ENCODE measurements at places on chromosomes 16 and 17. TPM values are rescaled to one million over a fixed set of nuclear protein-coding genes. Genes with fewer than 3 reads are reported as not detected.

DNA sequence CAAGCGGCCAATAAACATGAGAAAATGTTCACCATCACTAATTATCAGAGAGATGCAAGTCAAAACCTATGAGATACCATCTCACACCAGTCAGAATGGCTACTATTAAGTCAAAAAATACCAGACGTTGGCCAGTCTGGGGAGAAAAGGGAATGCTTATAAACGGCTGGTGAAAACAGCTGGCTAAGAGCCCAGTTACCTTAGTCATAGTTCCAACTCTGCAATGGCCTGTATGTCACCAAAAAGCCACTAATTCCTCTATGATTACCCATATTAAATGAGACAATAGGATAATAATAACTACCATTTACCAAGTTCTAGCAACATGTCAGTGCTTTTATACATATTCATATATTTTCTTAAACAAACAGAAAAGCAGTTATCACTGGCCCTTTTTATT, 42.9 kb upstream of the CDRT4 start:
- DNase-seq: peak; percentile 42

GRCh38 chr17:70752966-70753467, 583.7 kb downstream of the KCNJ2 start:
- DNase-seq: no peak

The TK1 gene
- total RNA-seq: 153 TPM

- no peak for DNase-seq
Measured at GRCh38 chr16:70391446-70391845, 44.7 kb downstream of the DDX19A start.

GRCh38 chr16:1870365-1871082, 1.4 kb downstream of the MEIOB start:
- DNase-seq: peak; percentile 95

DNA sequence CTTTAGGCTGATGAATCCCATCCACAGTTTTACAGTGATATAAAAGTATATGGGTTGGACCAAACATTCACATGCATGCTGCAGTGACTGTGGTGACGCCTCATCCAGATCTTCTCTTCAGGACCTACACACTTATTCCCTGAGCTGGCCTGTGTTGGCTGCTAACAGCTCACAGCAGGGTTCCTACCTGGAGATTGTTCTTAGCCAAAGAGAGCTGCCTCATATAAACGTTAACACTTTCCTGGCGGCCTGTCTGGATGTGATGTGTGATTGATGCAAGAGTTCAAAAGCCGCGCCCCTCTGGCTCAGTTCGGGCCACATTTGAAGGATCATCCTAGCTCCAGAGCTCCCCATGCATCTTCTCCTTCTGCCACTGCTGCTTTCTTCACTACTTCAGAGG, 93.0 kb upstream of the NETO2 start:
- DNase-seq: no peak

DNA sequence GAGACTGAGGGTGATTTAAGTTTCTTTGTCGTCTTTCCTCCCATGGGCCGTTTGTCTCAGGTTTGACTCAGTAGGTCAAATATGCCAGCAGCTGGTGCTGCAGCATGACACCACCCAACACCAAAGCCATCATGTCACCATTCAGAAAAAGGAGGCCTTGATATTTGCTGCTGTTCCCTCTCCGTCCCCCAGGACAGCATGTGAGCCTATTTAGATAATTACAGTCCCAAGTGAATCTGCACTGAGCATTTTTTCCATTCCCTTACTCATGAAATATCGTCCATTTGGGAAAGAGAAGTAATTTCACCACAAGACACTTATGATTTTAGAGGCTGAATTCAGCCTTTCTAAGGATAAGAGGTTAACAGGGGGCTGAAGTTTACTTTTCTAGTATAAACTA, 62.2 kb upstream of the ADORA2B start:
- no peak for DNase-seq

- no peak for DNase-seq
Measured at GRCh38 chr17:7022781-7023571, at the start of gene BCL6B. Gene BCL6B, plus strand, starts transcription at chr17:7023050. Its CDS starts 622 bp downstream, at chr17:7023672.

DNA sequence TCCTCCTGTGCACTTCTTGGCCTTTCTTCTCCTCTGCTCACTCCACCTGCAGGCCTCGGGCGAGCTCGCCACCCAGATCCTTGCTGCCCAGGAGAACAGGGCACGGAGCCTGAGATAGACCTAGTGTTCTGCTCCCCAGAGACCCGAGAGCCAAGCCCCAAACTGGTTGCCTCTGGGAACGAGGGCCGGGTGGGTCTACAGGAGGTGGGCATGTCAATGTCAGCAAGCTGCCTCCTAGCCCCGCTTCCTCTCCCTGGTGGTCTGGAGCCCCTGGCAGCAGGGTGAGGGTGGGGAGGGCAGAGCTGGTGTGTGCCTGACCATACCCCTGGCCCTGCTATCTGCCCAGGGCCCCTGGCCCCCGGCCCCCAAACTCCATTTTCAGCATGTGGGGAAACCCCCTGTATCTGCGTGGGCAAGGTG, 841 bp upstream of the NDRG4 start:
- no peak for DNase-seq

DNA sequence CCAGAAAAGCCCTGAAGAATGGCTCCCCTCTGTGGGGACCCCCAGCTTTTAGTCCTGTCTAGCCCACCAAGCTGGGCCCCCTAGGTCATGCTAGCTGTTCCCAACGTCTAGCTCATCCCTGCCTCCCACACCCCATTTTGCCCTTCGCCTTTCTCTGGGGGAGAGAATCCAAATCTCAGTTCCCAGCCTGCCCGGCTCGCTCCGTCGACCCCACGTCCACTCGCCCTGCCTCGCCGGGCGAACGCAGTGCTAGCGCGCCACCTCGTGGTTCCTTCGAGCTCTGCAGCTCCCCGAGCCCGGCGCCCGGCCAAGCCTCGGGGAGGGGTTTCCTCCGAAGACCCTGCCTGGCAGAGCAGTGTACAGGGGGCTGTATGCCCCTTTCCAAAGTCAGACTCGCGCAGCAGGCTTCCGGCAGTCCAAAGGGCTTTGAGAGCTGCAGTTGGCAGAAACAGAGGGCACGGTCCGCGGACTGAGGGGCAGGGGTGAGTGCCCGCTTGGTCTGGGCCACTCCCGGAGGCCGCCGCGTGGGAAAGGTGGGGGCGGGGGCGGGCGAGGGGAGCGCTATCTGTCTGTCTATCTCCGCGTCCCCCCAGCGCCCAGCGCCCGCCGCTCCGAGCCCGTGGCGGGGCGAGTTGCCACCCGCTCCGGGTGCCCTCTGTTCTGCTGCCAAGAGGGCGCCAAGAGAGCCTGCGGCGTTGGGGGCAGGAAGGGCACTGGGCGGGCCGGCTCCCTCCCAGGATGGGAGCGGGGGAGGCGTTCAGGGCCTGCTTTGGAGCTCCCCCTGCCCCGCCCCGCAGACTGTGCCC, 1.7 kb upstream of the DLX3 start:
- DNase-seq: peak; percentile 22

DNA sequence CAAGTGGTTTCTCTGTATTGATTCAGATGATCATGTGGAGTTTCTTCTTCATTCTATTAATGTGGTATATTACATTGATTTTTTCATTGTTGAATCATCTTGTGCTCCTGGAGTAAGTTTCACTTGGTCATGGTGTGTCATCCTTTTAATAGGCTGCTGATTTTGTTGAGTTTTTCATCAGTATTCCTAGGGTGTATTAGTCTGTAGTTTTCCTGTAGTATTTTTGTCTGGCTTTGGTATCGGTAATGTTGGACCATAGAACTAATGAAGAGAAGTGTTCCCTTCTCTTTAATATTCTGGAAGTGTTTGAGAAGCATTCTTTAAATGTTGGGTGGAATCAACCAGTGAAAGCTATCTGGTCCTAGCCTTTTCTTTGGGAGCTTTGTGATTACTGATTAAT, 99.0 kb downstream of the OMG start:
- DNase-seq: no peak

The KRTAP4-6 gene
- not detected for total RNA-seq
